T-helper 17 cell (primary cell): ENCODE measurements at places on chromosomes 13 and 19. TPM values are rescaled to one million over a fixed set of nuclear protein-coding genes. Genes with fewer than 3 reads are reported as not detected.

Gene LAIR2
- 0.94 TPM for total RNA-seq

Gene ZIC5
- not detected for total RNA-seq

DNA sequence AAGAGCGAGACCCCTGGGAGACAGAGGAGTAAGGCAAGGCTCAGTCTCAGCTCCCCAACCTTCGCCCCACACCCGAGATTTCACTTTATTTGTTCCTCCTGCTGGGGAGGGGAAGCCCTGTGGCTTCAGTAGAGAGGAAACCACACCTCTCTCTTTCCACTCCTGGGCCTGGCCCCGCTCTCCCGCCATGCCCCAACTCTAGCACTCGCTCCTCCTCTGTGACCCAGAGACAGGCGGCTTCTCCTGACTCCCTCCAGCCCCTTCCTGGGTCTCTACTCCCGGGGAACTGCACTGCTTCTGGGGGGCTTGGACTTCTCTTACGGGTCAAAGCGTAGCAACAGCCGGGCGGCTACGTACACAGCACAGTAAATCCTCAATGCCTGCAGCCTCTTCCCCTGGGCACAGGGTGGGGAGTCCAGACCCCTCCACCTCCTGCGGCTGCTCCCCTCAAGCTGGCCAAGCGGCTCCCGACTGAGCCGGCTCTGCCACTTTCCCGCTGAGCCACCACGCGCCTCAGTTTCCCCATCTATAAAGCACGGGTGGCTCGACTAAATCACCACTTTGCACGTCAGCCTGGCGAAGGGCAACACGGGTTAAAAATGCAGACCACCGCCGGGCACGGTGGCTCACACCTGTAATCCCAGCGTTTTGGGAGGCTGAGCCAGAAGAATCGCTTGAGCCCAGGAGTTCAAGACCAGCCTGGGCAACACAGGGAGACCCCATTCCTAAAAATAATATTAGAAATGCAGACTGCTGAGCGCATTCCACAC, 1.4 kb downstream of the RNF126 start:
- DNase-seq: peak; percentile 58

Gene SULT2B1
- total RNA-seq: not detected

DNA sequence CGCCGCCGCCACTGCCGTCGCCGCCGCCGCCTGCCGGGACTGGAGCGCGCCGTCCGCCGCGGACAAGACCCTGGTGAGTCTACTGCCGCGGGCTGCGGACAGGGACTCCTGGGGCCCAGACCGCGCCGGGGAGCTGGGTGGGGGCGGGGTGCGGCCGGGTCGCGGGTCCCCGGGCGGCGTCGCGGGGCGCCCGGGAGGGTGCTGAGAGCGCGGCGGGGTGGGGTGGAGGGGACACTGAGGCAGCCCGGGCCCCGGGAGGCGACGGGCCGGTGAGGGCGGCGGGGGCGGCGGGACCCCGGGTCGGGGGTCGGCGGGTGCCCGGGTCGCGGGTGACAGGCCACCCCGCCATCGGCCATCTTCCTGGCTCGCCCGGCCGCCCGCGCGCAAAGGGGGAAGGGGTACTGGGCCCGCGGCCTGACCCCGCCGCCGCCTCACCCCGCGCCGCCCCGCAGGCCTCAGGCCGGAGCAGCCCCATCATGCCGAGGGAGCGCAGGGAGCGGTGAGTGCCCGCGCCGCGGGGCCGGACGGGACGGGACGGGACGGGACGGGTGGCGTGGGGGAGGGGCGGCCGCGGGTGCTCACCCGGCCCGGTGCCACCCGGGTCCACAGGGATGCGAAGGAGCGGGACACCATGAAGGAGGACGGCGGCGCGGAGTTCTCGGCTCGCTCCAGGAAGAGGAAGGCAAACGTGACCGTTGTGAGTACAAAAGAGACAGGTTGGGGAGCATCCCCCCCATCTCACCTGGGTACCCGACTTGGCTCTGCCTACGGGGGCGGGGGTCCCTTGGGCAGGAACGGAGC, 489 bp downstream of the CCNE1 start:
- no peak for DNase-seq

- DNase-seq: no peak
These were observed 9.6 kb upstream of the ELL start for GRCh38 chr19:18531485-18531884.

DNA sequence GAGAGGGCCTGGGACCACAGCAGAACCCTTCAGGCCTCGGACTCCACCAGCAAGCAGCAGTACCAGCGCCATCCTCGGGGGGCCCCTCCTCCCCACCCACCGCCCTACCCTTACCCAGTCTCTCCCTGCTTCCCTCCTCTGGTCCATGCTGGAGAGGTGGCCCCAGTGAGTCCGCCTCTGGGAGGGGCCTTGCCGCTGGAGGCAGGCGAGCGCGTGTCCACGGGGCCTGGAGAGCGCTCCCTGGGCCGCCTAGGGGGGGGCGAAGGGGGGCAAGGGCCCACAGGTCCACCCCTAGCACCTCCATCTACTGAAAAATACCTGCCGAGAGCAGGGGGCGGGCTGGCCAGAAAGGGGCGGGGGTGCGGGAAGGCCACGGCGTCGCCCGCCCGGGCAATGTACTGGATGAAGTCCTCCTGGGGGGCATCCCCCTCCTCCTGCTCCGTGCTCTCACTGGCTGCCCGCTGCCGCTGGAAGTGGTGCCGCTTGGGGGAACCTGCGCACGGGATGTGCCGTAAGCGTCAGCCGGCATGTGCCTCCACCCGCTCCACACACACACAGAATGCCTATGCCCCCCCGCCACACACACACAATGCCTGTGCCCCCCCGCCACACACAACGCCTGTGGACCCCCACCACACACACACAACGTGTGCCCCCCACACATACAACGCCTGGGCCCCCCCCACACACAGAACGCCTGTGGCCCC, 6.9 kb downstream of the CBARP start:
- no peak for DNase-seq

DNA sequence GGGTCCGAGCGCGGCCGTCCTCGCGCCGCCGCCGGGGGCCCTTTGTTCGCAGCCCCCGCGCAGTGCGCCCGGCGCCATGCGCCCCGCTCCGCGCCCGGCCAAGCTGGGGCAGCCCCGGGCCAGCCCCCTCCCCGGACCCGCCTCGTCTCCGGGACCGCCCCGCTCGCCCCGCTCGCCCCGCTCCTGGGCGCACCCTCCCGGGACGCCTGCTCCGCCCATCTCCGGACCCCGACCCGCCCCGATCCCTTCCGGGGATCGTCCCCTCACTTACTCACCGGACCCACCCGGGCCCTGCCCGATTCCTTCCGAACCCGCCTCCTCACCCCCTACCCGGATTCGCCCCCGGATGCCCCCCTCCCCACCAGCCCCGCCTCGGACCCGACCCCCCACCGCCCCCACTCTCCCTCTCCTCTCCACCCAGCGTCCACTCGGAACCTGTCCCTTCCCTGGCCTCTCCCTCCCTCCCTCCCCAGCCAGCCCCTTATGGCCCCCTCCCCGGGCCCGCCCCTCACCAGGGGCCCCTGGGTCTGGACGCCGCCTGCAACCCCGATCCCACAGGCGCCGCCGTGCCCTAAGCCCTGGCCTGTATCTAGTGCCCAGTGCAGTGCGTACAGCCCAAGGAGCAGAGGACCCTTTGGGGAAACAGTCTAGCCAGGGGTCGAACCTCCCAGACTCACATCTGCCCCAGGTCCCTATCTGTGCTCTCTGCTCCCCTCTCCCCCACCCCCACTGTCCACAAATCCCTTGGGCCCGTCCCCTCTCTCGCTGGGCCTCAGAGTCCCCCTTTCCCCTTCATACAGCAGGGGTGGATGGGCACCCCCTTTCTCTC, at the start of gene CPAMD8:
CPAMD8 (minus strand) TSS at position 105 of the 829 bp plus-strand sequence. CDS start 168 bp downstream, outside the sequence.
- DNase-seq: no peak

- no peak for DNase-seq
These were observed 5.9 kb upstream of the GPR32 start for GRCh38 chr19:50764409-50764808.

Gene ZNF83
- 61.1 TPM for total RNA-seq

DNA sequence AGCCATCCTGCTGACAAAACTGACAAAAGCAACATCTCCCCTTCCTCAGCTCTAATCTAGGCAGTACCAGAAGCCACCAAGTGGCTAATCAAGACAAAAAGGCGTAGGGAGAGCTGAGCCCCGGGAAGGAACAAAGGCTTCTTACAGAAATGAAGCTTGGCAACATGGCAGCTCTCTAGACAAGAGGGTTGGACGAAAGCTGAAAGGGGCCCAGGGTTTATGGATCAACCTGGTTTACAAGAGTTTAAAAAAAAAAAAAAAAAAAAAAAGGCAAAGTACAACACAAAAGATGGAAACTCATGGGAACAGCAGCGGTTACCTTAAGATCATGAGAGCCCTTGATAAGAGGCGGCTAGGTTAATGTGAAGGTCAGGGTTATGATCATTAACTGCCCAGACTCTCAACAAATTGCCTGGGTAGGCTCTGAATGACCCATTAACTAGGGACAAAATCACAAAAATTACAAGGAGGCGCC, 14.0 kb downstream of the ZC3H4 start:
- no peak for DNase-seq

GRCh38 chr13:53460796-53461195, 432.2 kb downstream of the OLFM4 start:
- no peak for DNase-seq

GRCh38 chr19:56508290-56508778, 679 bp downstream of the ZNF471 start:
- DNase-seq: no peak

Gene RASGRP4
- total RNA-seq: 1.6 TPM

DNA sequence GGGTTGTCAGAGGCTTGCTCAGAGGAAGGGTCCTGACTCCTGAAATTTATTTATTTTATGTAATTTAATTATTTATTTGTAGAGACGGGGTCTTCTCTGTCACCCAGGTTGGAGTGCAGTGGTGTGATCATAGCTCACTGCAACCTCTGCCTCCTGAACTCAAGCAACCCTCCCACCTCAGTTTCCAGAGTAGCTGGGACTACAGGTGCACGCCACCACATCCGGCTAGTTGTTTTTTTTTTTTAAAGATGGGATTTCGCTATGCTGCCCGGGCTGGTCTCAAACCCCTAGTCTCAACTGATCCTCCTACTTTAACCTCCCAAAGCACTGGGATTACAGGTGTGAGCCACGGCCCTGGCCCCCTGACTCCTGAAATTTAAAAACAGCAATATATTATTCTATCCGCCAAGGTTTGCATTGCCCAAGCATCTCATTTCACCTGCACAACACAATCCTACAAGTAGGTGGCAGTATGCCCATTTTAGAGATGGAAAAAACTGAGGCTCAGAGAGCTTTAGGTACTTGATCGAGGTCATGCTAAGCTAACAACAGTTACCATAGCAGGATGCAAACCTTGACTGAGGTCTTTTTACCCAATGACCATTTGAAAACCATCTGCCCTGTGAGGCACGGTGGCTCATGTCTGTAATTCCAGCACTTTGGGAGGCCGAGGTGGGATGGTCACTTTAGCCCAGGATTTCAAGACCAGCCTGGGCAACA, 18.1 kb downstream of the ARHGEF18 start:
- no peak for DNase-seq

- no peak for DNase-seq
These were observed 233 bp downstream of the ZNF561 start for GRCh38 chr19:9620842-9621155.

GRCh38 chr13:28658539-28658795, 463 bp upstream of the POMP start:
- DNase-seq: no peak

GRCh38 chr13:108957369-108958012, 328.1 kb downstream of the MYO16 start:
- no peak for DNase-seq

DNA sequence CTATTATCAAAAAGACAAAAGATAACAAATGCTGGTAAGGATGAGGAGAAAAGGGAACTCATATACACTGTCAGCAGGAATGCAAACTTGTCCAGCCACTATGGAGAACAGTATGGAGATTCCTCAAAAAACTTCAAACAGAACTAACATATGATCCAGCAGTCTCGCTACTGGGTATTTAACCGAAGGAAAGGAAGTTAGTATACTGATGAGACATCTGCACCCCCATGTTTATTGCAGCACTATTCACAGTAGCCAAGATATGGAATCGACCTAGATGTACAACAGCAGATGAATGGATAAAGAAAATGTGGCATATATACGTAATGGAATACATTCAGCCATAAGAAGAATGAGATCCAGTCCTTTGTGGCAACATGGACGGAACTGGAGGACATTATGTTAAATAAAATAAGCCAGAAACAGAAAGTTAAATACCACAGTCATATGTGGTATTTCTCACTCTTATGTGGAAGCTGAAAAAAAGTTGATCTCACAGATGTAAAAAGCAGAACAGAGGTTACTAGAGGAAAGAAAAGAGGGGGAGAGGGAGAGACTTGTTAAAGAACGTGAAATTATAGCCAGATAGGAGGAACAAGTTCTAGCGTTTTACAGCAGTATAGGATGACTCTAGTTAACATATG, 83.2 kb downstream of the RUBCNL start:
- DNase-seq: no peak

GRCh38 chr13:34914416-34914815, 27.7 kb upstream of the NBEA start:
- DNase-seq: no peak

Gene PSG3
- total RNA-seq: 0.65 TPM

DNA sequence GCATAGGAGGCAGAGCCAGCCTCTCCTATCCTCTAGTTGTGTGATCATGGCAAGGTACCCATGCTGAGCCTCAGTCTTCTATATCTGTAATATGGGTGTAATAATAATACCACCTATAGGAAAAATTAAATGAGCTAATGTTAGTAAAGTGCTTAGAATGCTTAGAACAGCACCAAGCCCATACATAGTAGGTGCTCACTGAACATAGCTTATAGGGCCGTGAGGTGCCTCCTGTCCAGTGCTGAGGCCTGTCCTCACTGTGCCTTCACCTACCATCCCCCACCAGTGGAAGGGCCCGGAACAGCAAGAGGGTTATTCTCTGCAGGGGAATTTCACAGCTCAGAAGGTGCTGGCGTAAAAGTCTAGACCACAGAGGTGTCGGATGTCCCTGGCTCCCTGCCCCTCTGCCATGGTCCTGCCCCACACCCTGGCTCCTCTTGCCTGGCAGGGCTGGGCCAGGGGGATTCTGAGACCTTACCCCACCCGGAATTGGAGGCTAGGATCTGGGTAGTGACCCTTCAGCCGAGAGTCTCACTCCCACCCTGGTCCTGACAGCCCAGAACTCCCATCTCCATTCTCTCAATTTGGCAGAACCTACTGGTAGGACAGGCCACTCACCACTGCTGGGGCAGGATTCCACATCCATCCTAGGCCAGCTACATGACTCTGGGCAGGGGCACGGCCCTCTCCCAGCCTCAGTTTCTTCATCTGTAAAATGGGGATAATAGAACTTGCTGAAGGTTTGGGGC, 2.2 kb upstream of the SCN1B start:
- DNase-seq: no peak

DNA sequence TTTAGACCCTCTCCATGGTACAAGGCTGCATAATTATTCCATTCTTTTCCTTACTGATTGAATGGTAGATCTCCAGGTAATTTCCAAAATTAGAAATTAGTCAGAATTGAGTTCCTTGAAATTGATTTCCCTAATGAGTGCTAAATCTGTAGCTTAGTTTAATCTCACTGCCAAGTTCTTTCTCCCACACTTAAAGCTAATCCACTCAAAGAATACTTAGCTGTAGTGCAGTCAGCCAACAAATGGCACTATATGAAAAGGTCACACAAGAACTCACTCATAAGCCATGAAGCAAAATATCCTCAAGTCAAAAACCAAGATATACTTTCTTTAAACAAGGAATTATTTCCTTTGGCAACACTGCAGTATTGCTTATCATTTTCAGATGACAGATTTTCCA, 62.0 kb downstream of the XPO4 start:
- no peak for DNase-seq

Gene MYH14
- not detected for total RNA-seq
